ENCODE measurements at places on chromosomes 6 and 20.

DNA sequence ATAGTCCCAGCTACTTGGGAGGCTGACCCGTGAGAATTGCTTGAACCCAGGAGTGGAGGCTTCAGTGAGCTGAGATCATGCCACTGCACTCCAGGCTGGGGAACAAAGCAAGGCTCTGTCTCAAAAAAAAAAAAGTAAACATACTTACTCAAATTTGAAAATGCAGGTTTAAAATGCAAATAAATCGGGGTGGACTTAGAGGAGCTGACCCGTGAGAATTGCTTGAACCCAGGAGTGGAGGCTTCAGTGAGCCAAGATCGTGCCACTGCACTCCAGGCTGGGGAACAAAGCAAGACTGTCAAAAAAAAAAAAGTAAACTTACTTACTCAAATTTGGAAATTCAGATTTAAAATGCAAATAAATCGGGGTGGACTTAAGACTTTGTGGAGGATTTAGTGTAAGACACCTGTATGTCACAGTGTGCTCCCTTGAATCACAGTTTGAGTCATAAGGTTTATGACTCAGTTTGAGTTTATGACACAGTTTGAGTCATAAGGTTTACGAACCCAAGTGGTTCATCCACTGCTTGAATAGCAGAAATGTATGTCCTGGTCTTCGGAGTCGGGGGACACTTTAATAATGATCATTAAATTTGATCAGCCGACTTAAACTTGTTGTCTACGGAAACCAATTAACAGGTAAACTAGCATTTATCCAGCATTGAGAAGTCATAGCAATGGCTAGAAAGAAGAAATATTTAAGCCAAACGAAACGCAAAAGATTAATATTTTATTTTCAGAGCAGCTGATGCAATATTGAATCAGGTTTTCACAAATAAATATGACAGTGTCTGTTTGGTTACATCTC is 6.8 kb upstream of the MRPS10 start:
- DNase-seq, result peak; percentile 85

GRCh38 chr6:701700-702479 is 9.0 kb upstream of the EXOC2 start:
- DNase-seq, result no peak

- no peak for DNase-seq
Measured at GRCh38 chr6:30997301-30997700, 13.0 kb upstream of the MUC22 start.

- DNase-seq, result no peak
Measured at GRCh38 chr20:42742926-42743325, 446.8 kb downstream of the PTPRT start.

GRCh38 chr6:135506270-135506997 is 8.9 kb upstream of the AHI1 start:
- peak; percentile 53 for DNase-seq

GRCh38 chr6:3325210-3325609 is 66.5 kb downstream of the PSMG4 start:
- no peak for DNase-seq

GRCh38 chr6:148999929-149000468 is 253.2 kb downstream of the UST start:
- no peak for DNase-seq

DNA sequence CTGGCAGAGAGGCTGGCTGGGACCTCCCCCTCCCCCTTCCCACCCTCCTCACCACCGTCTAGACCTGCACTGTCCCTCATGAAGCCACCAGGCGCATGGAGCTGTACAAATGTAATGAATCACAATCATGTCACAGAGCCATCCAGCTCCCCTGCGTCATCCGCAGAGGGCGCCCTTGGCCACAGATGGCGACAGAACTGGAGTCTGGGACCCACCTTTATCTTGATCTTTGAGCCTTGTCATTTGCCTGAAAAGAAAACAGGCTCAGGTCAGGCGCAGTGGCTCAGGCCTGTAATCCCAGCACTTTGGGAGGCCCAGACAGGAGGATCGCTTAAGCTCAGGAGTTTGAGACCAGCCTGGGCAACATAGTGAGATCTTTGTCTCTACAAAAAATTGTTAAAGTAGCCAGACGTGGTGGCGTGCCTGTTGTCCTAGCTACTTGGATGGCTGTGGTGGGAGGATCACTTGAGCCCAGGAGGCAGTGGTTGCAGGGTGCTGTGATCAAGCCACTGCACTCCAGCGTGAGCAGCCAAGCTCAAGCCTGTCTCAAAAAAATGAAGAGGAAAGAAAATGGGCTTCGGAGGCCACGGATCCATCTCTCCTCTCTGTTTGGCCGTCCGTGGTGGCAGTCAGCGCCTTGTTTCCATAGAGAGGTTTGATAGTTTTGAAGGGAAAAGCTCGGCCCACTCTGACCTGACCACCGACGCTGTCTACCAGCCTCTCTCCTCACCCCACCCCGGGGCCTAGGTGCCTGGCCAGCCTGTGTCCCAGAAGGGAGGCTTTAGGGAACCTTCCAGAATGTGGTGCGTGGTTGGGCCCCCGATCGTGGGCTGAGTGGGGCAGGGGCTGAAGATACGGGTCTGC is 6.2 kb downstream of the COL9A3 start:
- DNase-seq, result peak; percentile 82

- no peak for DNase-seq
Measured at GRCh38 chr6:13053006-13053461, 275.3 kb downstream of the TBC1D7 start.

GRCh38 chr6:120278689-120279396 is 929.3 kb upstream of the MAN1A1 start:
- DNase-seq, result no peak

GRCh38 chr6:97771372-97771771 is 488.4 kb upstream of the MMS22L start:
- DNase-seq, result no peak

DNA sequence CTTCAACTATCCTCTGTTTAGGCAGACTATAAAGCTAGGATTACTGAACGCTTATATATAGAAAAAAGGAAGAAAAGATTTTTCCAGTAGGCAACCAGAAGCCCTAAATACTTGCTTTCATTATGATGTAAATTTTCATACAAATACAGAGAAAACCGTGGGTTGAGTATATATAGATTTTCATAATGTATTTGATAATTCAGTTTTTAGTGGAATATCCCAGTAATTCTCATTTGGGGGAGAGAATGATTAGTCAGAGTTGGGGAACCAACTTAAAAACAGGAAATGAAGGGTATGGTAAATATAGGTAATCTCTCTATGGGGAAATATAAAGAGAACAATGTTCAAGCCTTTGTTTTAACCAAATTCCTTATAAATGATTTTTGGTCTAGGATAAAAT is 154.0 kb upstream of the CITED2 start:
- DNase-seq, result no peak

DNA sequence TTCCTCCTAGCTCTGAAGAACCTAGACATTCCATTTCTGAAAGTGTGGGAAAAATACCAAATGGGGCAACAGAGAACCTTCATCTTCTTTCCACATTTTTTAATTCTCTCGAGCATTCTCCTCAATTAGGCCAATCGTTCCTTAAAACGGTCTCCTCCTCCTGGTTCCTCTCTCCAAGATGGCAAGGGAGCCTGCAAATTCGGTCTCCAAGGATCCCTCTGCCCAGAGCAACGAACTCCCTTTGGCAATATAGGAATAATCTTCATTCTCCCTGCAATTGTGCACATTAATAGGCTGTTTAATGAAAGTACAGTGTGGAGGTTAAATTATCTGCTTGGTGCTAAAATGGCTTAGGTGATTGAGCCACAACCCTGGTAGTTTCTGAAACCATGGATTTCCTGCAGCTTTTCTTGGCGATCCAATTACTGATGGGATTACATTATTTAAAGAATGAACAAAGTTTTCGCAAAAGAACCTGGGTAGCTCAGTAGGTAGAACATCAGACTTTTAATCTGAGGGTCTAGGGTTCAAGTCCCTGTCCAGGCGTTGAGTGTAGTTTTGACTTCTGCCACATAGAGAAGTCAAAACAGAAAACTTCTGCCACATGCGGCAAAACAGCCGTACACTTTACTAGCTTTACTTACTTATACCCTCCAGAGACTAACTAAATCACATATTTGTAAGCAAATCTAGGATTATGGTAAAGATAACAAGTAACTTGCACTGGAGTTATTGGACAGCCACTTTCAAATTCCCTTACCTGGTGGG is 102.9 kb upstream of the ZNF184 start:
- peak; percentile 54 for DNase-seq

Data from NCI-H460 (cell line).